ENCODE measurements at places on chromosomes 4 and X.

GRCh38 chrX:40065296-40066046, 32.3 kb downstream of the BCOR start:
- no peak for DNase-seq

DNA sequence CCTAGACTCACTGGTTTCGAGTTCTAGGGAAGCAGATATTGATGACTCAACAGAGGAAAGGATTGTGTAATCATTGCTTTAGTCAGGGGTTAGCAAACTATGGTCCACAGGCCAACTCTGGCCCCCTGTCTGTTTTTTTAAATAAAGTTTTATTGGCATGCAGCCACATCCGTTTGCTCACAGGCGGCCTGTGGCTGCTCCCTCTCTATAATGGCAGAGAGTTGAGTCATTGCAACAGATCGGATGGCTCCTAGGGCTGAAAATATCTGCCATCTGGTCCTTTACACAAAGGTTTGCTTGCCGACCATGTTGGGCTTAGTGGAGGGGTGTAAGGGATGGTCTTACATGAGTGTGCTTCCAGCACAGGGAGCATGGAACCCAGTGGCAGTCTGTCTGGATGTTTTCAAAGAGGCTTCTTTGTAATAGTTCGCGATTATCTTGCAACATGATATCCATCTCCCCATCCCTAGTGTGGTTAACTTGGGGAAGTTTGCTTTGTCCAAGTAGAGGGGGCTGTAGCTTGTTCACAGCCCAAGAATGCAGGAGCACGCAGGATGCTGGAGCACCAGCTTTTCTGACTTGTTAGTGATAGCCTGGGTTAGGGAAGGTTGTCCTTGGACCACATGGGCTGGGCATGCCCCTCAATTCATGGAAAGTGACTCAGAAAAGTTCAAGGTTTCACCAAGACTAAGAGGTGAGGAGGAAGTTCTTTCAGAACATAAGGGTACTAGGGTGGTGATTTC, 59.3 kb upstream of the CLDN34 start:
- DNase-seq = no peak

- DNase-seq = peak; percentile 44
Observed at GRCh38 chr4:5996641-5997040, 21.6 kb downstream of the C4orf50 start.

DNA sequence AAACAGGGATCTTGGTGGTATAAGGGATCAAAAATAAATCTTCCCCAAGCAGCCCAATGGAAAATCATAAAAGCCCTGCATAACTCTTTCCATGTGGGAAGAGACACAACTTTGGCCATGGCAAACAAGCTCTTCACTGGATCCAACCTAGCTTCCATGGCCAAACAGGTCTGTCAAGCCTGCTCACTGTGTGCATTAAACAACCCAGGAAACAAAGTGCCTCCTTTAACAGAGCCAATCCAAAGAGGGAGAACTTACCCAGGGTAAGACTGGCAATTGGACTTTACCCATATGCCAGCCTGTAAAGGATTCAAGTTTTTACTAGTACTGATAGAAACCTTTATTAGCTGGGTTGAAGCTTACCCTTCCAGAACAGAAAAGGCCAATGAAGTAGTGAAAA, 7.6 kb upstream of the HERC5 start:
- no peak for DNase-seq

DNA sequence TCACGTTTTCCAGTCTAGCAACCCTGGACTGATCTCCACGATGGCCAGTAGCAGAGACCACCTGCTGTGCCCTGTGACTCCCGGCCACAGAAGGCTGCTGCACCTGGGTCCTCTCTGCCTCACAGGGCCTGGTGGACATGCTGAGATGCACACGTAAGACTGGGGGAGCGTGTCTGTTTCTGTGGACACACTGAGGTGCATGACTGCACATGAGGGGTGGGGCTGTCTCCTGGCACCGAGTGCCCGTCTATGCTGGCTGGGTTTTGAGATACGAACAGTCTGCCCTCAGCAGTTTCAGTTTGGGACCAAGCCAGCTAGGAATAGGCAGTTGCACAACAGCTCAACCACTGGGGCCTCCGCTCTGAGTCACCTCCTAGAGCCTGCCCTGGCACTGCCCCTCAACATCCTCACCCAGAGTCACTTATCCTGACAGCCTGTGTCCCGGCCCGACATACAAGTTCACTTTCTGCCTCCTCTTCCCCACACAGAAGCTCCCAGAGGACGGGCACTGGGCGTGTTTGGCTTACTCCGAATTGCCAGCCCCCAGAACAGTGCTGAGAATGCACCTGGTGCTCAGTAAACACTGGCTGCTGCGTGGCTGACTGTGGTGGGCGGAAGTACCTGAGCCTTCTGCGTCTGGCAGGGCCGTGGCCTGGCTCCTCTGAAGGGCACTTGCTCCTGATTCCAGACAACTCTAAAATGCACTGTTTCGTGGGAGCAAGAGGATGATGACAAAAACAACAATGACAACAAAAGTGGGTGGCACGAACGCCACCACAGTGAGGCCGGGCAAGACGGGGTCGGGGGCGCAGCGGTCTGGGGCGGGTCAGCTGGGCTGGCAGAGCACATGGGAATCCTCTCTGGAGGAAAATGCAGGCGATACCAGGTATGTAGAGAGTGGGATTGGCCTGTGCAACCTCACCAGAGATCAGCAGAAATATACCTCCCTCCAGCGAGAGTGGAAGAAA, 30.9 kb downstream of the RNF212 start:
- DNase-seq = peak; percentile 75
